HAP-1 (cell line): ENCODE measurements at places on chromosomes 2 and 18.

DNA sequence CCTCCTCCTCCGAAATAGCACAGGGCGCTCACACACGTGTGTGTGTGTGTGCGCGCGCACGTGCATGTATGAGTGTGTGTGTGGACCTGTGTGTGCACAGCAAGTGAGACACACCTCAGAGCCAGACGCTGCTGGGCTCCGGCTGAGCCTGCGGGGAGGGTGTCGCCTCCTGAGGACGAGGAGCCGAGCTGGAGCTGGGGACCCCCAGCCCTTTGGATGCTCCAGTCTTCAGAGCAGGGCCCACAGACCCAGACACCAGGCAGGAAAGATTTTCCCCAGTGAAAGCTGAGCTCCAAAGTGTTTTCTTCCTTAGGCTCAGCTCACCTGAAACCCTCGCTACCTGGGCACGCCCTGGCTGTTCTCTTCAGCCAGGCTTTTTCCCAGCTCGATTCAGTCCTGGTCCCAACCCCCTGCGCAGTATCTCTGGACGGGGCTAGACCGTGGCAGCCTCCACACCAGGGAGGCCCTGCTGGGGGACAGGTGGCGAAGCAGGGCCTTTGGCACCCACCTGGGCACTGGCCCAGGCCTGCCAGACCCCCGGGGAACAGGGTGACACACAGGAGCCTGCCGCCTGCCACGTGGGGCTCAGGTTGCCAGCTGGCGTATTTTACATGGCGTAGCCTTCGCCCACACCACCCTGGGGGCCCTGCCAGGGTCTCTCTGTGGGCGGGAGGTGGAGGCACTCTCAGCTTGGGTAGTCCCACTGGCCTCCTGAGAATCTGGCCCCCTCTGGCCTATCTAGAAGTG is 36.2 kb downstream of the PDIA6 start:
- no peak for DNase-seq

DNA sequence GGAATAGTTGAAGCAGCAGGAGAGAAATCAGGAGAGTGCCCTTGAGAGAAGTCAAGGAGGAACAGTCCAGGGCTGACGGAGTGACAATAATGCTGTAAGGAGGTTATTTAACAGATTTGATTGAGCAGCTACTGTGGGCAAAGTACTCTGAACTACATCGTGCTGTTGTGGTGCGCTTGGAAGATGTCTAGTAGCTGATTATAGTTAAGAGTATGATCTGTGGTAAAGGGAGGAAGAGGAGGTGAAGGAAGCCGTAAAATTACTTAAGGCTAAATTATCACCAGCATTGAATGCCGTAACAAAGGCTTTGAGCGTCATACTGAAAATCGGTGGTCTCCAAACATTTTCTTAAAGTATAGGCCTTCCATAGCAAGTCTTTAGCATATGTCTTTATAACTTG is 4.5 kb downstream of the PCBP1 start:
- DNase-seq, result no peak

DNA sequence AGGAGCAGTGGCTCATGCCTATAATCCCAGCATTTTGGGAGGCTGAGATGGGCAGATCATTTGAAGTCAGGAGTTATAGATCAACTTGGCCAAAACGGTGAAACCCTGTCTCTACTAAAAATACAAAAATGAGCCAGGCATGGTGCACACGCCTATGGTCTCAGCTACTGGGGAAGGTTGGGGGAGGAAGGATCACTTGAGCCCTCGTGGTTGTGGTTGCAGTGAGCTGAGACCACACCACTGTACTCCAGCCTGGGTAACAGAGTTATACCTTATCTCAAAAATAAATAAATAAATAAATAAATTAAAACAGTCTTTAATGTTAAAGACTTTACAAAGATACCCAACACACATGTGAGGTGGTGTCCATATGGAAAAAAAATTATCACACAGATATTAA is 134.0 kb downstream of the C2orf74 start:
- no peak for DNase-seq

DNA sequence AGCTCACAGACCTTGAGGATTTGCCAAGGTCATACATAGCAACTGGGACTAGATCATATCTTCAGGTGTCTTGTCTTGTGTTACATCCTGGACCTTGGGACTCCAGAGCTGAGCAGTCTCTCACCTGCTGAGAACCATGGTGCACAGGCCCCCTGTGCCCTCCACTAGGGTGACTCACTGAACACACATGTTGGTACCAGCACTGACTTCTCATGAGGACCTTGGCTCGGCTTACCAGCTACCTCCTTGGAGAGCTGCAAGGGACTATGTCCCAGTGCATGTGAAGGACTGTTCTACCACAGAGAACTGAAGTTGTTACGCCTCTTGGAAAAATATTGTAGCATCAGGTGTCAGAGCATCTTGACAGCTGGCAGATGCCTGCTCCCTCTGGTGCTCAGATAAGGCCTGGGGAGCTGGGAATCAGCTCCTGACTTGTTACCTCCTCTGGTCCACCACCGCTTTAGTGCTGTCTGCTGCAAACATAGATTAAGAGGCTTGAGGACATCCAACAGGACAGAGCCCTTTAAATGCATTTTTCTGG is 72.1 kb downstream of the WDSUB1 start:
- no peak for DNase-seq

DNA sequence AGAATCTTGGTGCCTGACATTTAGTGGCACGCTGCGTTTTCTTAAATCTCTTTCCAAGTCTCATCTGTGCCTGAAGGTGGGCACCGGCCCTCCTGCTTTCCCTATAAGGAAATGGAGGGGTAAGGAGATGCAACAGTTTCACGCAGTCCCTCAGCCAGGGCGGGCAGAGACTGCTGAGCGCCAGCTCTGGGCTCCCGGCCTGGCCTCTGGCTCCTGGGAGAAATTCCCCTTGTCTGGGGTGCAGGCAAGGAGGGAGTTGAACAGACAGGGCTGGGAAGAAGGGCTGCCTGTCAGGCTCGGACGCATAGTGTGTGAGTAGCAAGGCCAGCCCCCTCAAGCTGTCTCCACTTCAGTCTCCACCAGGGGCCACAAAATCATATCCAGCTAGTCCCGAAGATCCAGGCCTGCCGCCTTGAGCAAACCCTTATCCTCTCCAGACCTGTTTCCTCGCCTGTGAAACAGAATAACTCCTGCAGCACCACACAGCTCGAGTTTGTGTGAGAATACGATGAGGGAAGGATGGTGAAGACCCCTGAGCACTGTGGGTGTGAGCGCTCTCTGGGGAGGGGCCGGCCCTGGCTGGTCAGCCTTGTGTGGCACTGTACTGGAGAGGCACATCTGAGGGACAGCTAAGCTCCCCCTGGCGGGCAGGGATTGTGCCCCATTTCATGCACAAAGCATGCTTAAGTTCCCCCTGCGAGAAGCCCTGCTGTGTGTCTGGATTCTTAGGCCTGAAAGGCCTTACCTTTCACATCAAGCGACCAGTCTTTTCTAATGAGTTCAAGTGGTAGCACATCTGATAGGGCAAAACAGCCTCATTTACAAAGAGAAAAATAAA is 33.8 kb downstream of the SDC1 start:
- DNase-seq, result no peak

- no peak for DNase-seq
Measured at GRCh38 chr2:107001062-107001461, 115.1 kb upstream of the ST6GAL2 start.

DNA sequence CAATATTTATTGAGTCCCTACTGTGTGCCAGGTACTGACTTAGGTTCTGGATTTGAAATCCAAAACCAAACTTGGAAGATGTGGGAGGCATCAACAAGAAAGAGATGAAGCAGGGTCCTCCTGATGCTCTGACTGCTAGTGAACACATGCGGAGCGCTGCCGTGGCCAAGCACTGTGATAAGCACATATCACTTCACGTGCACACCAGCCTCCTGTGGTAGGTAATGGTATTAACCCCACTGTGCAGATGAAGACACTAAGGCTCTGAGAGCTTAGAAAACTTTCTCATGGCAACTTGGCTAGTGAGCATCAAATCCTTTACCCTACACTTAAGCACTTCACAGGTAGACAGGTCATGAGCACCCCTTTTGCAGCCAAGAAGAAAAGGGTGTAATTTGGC is 216.1 kb downstream of the HAUS1 start:
- DNase-seq, result no peak

DNA sequence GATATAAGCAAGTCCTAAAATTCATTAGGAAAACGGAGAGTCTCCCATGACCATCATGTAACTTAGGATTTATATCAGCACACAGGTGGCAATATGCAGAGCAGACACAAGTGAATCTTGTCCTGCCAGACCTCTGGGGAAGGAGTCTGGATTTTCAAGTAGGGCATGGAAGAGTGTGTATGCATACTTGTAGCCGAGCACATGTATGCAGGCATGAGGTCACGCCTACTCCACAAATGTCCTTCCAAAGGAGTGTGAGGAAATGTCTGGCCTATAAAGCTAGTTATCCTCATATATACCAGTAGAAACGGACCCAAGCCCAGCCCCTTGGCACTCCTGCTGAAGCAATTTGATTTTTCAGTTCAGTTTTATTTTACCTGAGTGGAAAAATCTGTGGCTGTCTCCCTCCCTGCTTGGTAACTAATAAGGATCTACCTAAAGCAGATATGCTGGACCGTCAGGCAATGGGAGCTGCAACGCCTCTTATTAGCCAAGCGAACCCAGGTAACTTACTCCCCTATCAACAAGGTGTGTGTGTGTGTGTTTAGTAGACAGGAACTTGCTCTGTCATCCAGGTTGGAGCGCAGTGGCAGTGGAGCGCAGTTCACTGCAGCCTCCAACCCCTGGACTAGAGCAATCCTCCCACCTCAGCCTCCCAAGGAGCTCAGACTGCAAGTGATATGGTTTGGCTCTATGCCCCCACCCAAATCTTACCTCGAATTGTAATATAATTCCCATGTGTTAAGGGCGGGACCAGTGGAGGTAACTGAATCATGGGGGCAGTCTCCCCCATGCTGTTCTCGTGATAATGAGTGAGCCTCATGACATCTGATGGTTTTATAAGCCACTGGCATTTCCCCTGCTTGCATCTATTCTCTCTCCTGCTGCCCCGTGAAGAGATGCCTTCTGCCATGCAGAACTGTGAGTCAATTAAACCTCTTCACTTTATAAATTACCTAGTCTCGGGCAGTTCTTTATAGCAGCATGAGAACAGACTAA is 2.8 kb downstream of the STAT1 start:
- no peak for DNase-seq

GRCh38 chr2:238476258-238476657 is 49.5 kb downstream of the ASB1 start:
- DNase-seq, result no peak

DNA sequence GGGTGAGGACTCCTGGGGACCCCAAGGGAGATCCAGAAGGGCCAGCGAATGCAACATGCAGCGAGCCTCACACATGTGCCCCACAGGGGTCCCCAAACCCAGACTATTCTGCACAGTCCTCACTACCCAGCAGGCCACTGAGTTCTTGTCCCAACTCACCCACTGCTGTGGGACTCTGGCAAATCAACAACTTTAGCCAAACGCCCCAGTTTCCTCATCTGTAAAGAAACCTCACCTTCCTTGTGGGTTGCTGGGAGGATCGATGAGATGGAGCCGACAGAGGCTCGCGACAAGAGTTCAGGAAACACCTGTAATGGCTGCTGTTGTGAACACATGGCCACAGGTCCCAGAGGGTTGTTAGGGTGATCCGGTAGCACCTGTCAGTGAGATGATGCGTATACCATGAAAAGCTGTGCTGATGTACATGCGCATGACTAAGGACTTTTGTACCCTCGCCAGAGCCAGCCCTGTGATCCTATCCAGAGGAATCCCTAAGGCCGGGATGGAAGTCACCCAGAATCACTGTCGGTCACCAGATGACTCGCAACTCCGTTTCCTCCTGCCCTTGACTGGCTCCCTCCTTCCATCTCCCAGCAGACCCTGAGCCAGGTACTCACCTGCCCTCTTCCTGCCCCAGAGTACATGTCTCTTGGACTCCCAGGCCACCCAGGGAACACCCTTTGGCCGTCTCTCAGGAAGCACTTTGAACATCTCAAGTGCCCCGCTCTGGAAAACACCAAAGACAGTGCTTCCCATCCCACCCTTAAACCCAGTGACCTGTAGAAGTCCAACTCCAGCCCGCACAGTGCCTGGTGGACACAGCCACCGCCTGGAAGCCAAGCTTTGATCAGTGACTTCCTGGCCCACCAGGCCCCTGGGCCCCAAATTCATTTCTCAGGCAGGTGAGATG is 103.3 kb upstream of the ID2 start:
- no peak for DNase-seq

- DNase-seq, result no peak
Measured at GRCh38 chr2:40281021-40281940, 170.6 kb downstream of the SLC8A1 start.

- no peak for DNase-seq
Measured at GRCh38 chr18:68314403-68314802, 400.5 kb downstream of the TMX3 start.

GRCh38 chr18:8708670-8709069 is 3.3 kb downstream of the MTCL1 start:
- no peak for DNase-seq

GRCh38 chr2:173716458-173717052 is 248.6 kb downstream of the SP3 start:
- DNase-seq, result no peak

GRCh38 chr2:10166676-10167292 is 44.2 kb downstream of the RRM2 start:
- DNase-seq, result no peak

DNA sequence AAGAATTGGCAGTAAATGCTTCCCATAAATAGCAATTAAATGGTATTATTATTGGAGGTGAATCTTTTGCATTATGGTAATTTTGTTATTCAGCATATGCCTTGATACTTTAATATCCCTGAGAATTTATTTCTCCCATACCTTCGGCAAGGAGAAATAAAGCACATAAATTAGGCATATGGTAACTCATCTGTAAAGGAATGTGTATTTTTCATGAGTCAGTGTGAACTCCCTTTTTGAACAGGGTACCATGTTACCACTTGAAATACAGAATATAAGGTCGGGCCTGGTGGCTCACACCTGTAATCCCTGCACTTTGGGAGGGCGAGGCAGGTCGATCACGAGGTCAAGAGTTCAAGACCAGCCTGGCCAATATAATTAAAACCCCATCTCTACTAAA is 18.4 kb downstream of the METTL21A start:
- no peak for DNase-seq

GRCh38 chr2:100281521-100282438 is 40.5 kb downstream of the LONRF2 start:
- DNase-seq, result peak; percentile 75

DNA sequence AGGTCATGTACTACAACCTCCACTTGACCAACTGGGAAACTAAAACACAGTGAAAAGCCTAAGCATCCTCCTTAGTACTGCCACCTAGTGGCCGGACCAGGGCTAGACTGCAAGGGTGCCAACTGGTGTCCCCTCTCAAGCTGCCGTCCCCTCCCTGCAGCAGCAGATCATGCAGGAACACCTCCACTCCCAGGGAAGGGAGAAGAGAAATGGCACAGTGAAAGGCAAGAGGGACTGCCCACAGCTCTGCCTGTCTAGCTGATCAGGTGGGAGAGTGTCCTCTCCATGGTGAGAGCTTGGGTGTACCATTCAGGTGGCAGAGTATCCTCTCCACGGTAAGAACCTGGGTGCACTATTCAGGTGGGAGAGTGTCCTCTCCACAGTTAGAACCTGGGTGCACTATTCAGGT is 78.1 kb downstream of the AAK1 start:
- peak; percentile 86 for DNase-seq
